ENCODE measurements at places on chromosomes 2 and 18. TPM values are rescaled to one million over a fixed set of nuclear protein-coding genes. Genes with fewer than 3 reads are reported as not detected.

The POTEJ gene
- 0.06 TPM for polyA plus RNA-seq

The IL36RN gene
- polyA plus RNA-seq: not detected

DNA sequence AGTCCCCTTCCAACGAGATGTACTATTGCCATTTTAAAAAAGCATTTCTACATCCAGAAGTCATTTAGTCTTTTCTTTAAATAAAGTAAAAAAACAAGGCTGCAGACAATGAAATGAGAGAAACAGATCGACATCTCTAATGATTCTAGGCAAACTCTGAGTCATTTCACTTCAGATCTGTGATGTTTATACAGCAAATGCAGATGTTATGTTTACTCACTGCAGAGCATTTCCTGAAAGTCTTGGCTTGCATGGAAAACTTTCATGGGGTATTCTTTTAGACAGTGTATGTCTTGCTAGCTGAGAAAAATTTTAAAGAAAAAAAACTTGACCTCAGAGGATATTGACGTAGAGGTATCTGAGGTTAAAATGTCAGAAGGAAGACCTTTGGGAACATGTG lies 797.4 kb downstream of the CNTNAP5 start:
- DNase-seq: no peak

The FHOD3 gene
- 42.9 TPM for polyA plus RNA-seq

The RGPD3 gene
- 0.22 TPM for polyA plus RNA-seq

GRCh38 chr2:37928377-37928776 lies 3.3 kb downstream of the RMDN2 start:
- DNase-seq: no peak

The SERPINB10 gene
- 0.15 TPM for polyA plus RNA-seq

- DNase-seq: peak; percentile 11
These were observed 124.8 kb downstream of the NUP35 start for GRCh38 chr2:183248866-183249567.

DNA sequence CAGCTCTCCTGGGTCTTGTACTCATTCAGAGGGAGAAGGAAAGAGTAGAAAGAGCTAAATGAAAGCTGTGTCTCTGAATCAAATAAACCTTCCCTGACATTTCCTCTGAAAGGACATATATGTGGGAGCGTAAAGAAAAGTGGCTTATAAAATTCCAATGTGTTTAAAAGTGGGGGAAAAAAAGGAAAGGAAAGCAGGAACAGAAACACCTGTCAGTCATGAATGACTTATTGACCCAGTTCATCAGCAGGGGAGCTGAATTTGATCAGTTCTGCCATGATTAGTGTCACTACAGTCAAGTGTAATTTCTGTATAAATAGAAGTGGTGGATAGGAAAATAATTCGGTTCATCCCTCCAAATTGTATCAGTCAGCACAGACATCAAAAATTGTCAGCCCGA lies 382.5 kb downstream of the ERBB4 start:
- no peak for DNase-seq

The TNFRSF11A gene
- polyA plus RNA-seq: 4.7 TPM

The STAMBP gene
- polyA plus RNA-seq: 40.3 TPM

The IL36B gene
- polyA plus RNA-seq: not detected

The ALPP gene
- polyA plus RNA-seq: not detected

DNA sequence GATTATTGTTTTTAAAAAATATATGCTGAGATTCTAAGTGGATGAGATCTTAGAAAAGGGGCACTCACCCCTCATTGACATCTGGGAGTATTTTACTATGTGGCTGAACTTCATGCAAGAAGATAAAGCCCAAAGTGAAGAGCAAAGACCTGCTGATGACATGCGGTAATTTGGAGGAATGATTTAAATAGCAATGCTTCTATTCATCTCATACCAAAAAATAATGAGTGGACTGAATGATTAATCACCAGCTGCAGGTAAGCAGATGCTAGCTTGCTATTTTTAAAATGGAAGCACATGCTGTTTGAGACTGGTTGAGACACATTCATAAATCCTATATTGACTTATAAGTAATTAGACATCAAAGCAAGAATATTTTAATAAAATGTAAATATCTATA lies 12.7 kb upstream of the CDK15 start:
- DNase-seq: no peak

The GRB14 gene
- polyA plus RNA-seq: 2.4 TPM

- DNase-seq: no peak
These were observed 79.9 kb downstream of the NYAP2 start for GRCh38 chr2:225479386-225479785.

The DAW1 gene
- polyA plus RNA-seq: not detected

GRCh38 chr2:16774091-16774490 lies 108.5 kb upstream of the CYRIA start:
- DNase-seq: no peak

DNA sequence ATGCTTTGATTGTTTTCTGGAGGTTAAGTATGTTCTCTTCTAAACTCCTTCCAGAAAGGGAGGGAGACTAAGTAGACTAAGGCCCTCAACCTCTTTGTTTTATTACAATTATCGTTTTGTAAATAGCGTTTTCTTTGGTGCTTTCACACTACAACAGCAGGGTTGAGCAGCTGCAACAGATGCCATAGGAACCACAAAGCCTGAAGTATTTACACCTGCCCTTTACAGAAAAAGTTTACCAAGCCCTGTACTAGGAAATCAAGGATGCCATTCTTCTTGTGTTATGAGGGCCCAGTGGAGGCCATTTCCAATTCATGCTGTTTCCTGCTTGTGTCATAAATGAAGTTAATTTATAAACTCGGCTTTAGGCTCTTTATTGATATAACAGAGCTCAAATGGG lies 914.8 kb downstream of the DCDC2C start:
- DNase-seq: no peak

DNA sequence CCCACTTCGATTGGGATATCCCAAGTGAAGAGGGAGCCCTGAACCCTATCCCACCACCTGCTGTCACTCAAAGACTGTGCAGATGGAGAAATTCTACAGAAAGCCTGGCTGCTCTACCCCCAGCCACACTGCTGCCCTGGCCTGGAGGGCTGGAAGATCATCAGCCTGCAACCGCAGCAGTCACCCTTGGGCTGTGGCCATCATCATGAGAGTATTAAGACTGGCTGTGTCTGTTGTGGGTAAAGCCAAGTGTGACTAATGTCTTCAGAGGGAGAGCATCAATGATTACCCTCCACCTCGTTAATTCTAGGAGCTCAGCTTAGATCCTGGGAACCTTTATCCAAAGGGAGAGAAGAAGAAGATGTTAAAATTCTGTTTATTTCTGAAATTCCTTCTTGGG lies 221.5 kb downstream of the TFCP2L1 start:
- DNase-seq: no peak

GRCh38 chr2:124882423-124882822 lies 857.3 kb downstream of the CNTNAP5 start:
- DNase-seq: no peak

The REEP1 gene
- 88.7 TPM for polyA plus RNA-seq

The CD207 gene
- 0.27 TPM for polyA plus RNA-seq

DNA sequence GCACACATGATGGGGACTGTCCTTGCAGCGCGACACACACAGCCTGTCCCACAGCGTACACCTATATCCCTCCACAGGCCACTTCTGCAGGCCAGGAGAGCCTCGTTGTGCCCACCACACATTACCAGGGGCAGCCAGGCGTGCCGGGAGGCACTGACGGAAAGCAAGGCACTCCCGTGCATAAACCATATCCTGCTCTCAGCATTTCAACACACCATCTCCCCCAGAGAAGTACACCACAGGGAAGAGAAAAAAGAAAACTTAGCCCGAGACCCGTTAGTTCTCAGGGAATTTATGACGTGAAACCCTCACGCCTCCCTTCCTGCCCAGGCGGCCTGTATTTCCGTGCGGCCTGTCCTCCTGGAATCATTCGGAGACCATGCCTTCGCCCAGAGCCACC lies 24.6 kb upstream of the SALL3 start:
- DNase-seq: no peak

The FMNL2 gene
- 20.4 TPM for polyA plus RNA-seq

The LYPD6 gene
- 1.2 TPM for polyA plus RNA-seq

The ZAP70 gene
- 3.6 TPM for polyA plus RNA-seq

DNA sequence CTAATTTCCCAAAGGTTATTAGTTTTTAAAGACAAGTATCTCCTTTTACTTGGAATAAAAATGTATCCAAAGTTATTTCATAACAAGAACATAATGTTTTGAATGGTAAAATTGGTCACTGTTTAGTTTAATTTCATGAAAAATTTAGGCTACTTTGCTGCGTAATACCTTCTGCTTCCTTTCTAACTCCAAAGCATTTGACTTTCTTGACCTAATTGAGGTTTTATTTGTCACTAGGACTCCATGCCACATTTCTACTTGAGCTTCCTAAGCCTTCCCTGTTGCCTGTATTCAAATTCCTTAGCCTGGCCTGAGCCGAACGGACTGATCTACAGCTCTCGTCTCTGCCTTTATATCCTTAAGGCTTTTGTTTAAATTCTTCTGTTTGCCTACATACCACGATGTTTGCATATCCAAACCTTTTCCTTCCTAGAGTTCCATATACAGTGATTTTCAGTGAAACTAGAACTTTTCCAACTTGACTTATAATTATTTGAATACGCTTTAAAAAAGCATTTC lies 25.1 kb downstream of the ARMC9 start:
- no peak for DNase-seq

Data from hindlimb muscle (tissue), 1 donor.